Stimulated activated CD4-positive, alpha-beta T cell treated with anti-CD3 and anti-CD28 coated beads, Interleukin-12 subunit alpha, Interleukin-12 subunit beta, amount 100 ng/mL, for 48 hours (primary cell): ENCODE measurements at places on chromosomes 12 and 14.

GRCh38 chr12:105357162-105357691 lies 26.7 kb downstream of the C12orf75 start:
- no peak for DNase-seq

DNA sequence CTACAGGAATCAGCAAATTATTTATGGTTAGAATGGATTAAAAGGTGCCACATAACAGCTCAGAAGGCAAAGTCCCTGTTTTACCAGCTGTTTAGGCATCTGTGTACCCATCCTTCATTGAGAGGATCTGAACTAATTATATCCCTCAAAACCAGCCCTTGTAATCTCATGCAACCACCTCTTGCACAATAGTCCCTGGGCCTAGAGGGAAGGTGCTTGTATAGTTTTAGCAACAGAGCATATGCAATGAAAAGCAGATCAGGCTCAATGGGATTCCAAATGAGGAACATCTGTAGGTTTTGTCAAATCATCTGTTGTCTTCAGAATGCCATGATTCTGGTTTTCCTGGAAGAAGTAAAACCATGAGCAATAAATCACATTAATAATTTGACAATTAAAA lies 26.0 kb upstream of the GLIPR1L2 start:
- no peak for DNase-seq

DNA sequence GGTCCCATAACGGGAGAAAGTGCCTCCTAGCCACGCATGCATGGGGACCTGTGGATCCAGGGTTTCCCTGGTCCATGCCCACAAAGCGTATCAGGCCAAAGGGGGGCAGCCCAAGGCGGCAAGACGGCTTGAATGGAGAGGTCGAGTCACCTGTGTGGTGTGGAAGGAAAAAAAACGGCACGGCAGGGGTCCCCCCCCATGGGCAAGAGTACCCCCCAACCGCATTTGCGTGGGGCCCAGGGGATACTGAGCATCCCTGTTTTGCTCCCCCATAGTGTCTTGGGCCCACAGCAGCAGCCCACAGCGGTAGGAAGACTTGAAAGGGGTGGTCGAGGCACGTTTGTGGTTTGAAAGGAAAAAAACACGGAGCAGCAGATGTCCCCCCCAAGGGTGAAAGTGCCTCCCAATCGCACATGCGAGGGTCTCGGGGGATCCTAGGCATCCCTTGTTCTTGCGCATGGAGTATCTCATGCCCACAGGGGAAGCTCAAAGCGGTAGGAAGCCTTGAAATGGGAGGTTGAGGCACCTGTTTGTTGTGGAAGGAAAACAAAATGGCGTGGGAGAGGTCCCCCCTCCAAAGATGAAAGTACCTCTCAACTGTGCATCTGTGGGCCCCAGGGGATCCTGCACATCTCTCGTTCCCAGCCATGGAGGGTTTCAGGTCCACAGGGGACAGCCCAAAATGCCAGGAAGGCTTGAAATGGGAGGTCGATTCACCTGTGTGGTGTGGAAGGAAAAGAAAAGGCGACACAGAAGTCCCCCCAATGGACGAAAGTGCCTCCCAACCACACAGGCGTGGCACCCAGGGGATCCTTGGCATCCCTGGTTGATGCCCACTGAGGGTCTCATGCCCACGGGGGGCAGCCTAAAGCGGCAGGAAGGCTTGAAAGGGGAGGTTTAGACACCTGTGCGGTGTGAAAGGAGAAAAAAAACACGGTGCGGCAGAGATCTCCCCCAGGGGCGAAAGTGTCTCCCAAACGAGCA lies 577.5 kb downstream of the ALG10 start:
- DNase-seq = no peak

DNA sequence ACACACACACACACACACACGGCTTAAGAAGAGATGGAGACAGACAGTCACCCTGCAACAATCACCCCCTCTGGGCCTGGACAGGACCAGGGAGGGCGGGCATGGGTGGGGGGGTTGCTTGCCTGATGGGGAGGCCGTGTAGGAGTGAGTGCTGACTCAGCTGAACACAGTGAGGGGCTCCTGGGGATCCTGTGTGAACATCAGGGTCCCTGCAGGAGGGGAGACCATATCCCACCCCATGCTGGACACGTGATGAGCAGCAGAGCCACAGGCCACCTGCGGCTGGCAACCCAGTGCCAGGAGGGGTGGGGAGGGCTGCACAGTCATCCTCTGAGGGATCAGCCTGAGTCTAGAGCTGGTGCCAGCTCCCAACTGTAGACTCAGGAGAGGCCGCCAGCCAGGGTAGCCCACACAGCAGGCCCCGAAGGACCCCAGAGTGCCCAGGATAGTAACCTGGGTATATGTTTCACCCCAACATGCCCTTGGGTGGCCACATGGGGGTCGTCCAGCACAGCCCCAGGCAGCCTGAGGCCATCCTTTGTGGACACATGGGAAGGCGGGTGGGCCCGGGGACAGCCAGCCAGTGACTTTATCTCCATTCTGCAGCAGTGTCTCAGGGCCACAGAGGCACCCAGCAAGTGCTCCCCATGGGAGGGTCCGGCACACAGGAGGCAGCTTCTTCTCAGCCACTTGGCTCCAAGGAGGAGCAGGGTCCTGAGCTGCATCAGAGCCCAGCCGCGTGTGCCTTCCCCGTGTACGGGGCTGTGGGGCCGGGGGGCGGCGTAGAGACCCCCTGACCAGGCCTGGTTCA lies 73.7 kb upstream of the SFSWAP start:
- no peak for DNase-seq

- DNase-seq = peak; percentile 26
Observed at GRCh38 chr14:102654298-102654697, 61.8 kb downstream of the RCOR1 start.
